ENCODE measurements at places on chromosomes 5 and 9.

DNA sequence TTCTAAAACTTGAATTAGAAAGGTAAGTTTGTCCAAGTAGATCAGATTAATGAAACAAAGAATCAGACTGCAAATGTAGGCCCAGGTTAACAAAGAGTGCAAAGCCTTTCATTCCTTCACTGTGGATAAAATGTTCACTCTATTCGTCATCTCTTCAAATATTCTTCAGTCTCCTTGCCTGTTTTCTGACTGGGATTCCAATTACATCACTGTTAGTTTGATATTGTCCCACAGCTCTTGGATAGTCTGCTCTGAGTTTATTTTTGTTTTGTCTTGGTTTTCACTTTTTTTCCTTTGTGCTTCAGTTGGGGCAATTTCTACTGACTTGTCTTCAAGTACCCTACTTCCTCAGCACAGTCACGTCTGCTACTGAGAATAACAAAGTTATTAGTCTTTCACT lies 38.5 kb upstream of the GZMA start:
- no peak for DNase-seq

- DNase-seq: no peak
These were observed 2.5 kb downstream of the TGFBR1 start for GRCh38 chr9:99107421-99107820.

- no peak for DNase-seq
These were observed 3.3 kb upstream of the PBX3 start for GRCh38 chr9:125743682-125744428.

GRCh38 chr9:111258209-111258874 lies 71.7 kb downstream of the OR2K2 start:
- no peak for DNase-seq

DNA sequence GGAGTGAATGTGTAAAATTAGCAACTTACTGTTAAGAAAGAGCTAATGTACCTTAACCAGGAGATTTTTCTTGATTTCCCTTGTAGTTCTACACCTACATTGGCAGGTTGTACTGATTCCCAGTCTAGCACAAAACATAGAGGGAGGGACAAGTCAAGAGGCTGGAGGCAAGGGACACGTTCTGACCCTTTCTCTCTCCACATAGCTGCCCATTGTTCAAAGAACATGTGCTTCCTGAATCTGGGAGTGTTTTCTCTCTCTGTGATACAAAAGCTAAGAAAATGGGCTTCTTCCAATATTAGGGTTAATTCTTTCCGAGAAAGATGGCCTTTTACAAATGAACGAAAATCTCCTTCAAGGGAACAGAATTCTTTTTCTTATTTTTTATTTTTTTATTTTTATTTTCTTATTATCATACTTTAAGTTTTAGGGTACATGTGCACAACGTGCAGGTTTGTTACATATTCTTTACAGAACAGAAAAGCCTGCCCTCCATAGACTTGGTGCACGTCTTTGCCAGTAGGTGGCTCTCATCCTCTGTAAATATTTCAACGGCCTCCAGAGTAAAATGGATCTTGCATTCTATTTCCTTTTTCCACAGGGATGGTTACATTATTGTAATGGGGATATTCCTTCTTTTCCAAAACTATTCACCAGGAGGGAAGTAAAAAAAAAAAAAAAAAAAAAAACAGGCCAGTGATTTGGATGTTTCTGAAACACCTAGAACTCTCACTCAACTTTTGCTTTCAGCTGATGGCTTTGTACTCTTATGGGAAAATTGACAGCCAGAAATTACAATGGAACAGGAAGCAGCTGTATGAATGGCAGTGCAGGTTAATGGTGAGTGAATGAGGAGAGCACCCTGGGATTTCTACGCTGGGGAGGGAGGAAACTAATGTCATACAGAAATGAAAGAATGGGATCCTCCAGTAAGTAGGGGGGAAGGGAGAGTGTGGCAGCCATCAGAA lies 13.1 kb upstream of the IFNA5 start:
- DNase-seq: peak; percentile 56

DNA sequence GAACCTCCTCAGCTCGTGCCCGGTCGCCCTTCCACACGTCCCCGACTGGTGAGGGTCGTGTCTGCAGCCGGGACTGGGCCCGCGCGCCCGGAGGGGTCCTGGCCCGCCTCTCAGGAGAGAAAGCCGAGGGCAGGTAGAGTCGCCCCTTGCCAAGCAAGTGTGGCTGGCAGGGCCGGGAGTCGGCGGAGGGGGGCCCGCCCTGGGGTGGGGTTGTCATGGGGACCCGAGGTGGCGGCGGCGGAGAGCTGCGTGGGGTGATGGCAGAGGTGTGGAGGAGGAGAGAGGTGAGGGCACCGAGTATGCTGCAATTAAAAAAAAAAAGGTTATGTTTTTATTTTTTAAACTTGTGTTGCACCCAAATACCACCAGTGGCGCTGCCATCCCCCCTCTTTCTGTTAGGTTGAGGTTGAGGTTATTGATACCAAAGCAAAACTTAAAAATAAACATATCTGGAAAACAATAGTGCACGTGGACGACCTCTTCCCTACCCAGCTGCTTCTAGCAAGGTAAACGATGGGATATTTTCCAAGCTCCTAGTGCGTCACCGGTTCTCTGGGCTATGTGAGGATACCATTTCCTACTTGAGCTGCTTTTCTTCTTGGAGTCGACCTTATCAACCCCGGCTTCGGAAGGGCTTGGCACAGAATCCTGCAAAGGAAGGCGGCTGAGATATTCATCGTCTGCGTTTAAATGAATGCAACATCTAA lies 660 bp downstream of the SCAMP1 start:
- peak; percentile 46 for DNase-seq

DNA sequence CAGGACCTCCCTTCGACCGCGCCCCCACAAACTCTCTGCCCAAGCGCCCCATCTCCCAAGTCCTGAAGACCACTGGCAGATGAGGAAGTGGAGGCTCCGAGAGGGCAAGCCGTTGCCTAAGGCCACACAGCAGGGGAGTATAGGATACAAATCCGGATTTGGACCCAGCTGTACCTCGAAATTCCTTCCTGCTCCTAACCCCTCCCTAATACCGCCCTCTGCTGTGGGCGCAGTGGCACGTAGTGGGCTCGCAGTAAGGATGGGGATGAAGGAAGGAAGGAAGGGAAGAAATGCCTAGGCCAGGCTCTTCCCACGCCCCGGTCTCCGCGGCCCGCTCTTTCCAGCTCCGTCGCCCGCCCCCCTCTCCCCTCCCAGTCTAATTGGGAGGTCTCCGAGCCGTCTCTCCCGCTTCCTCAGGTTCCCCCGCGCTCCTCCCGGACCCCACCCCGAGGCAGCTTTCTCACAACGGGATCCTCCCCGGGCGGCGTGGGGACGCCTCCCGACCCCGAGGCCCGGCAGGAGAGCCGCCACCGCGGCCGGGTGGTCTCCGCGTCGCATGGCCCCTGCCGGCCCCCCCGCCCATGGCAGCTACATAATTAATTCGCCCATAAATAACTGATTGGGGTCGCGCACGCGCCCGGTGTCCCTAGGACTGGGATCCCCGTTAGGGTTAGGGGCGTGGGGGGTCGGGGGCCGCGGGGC lies 138.9 kb downstream of the C9orf50 start:
- DNase-seq: no peak

DNA sequence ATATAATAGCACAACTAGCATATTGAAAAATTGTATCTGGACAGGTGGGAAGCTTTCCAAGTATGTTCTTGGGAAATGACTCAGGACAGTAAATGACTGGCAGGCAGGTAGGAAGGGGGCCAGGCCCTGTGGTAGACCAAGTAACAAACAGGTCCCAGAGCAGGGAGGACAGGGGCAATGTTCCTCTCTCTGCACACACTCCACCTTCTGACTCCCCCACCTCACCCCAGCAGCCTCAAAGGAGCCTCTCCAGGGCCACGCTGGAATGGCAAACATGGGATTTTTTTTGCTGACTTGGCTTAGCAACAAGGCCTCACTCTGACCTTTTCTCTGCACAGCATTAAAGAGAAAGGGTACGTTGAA lies 31.1 kb upstream of the IQGAP2 start:
- DNase-seq: no peak

DNA sequence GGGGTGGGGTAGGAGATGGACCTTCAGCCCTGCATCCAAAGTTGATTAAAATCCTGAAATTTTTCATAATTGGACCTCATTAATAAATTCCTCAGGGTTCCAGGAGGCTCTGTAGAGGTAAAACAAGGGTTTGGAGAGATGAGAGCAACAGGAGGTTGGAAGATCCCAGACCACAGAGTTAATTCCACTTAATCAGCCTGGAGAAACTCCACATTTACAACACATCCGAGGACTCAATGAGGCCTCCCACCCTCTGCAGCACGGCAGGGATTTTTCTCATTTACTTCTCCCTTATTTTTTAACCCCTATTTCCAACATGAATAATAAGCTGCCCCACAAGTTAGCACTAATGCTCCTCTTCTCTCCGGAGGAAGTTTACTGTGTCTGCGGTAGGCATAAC lies 165.0 kb upstream of the MAP3K1 start:
- DNase-seq: no peak

GRCh38 chr5:171834461-171834860 lies 48.8 kb downstream of the SMIM23 start:
- no peak for DNase-seq

- DNase-seq: no peak
These were observed 23.2 kb downstream of the CNTFR start for GRCh38 chr9:34566322-34566721.

DNA sequence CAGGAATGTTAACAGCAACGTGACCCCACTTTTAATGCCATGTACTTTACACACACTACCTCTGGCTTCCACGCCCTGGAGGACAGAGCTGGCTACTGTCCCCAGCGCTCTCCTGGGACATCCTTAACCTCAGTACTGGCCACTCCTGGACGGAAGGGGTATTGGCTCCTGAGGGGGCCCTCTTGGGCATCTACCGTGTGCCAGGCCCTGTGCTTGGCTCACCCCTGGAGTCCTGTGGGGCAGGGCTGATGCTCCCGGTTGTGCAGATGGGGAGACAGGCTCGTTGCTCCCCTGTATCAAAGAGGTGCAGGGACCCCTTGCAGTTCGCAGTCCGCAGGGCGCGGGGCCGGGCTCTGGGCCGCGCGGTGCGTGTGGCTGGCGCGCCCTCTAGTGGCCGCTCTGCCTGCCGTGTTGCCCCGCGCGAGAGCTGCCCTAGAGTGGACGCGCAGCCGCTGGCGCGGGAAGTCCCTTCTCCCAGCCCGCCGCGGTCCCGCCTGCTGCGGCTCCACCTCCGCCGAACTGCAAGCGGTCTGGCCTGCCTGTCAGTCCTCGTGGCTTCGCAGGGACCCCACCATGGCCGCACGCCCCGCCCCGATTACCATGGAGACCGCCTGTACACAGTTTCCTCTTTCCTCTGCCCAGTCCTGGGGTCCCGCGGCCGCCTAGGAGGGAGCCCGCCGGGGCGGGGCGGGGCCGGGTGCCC lies at the start of gene WDR38:
WDR38 (plus strand) TSS at position 632 of the 703 bp plus-strand sequence. CDS start 72 bp downstream, outside the sequence.
- peak; percentile 55 for DNase-seq

DNA sequence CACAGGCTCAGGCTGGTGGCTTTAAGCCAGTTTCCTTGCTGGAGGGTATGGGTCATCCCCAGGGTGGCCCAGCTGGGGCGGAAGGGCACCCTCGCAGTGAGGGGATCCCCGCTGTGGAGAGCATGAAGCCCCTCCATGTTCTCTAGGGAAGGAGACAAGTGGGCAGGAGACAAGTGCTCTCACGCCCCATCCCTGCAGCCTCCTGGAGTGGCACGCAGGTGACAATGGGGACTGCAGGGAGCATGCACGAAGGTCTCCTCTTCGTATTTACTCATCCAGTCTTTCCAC lies 83.3 kb downstream of the GTF3C4 start:
- no peak for DNase-seq

DNA sequence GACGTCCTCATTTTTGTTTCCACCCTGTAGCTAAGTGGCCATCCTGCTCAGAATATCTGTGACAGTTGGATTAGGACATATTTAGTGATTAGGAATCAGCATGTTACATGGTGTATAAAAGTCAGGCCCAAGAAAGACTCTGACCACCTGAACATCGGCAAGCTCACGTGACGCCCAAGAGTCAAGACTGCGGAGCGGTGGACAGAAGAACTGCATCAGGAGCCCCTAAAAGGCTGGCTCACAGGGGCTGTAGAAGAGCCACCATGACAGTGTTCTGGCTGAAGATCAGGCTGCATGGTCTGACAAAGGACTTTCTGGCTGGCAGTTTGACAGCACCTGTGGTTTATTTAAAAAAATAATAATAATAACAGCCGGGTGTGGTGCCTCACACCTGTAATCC lies 185.3 kb downstream of the AUH start:
- DNase-seq: no peak

DNA sequence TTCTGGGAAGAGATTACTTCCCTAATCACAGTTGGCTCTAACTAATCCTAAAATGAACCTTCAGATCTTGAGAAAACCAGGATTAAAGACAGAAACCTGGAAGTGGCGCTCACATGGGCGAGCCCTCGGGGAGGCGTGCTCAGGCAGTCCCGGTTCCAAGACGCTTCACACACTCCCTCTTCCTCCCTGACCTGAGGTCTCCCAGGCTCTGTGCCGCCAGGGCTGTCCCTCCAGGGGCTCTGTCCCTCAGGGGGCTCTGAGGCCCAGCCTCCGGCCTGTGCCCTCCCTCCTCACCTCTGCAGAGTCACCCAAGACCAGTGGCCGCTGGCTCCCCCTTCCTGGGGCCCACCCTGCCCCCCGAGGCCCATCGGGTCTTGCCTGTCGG lies 10.2 kb downstream of the SLC9A3 start:
- no peak for DNase-seq

- no peak for DNase-seq
These were observed 74.0 kb upstream of the MEF2C start for GRCh38 chr5:88957013-88957412.

DNA sequence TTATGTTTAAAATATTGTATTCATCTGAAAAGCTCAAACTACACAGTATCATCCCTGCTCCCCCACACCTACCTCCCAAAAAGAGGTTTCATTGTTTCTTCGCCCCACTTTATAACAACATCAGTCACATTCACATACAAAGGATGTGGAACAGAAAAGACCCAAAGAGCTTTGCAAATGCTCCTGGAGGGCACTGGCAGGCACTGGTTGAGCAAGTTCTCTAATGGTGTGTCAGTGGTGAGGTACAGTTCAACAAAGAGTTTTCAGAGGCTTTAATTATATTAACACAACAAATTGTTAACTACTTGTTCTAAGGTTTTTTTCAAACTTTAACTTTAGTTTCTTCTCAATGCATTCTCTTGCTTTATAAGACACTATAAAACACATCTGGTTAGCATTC lies 54.1 kb upstream of the ECM2 start:
- DNase-seq: no peak

GRCh38 chr9:98315551-98316060 lies 60.2 kb upstream of the TBC1D2 start:
- peak; percentile 26 for DNase-seq

- DNase-seq: no peak
These were observed 76.2 kb upstream of the TBC1D2 start for GRCh38 chr9:98331536-98332259.
